ENCODE measurements at places on chromosomes 4 and X. TPM values are rescaled to one million over a fixed set of nuclear protein-coding genes. Genes with fewer than 3 reads are reported as not detected.

The CXorf49B gene
- total RNA-seq: not detected

The UGT2A3 gene
- total RNA-seq: not detected

The CCDC158 gene
- total RNA-seq: 1.3 TPM

The MAGEB10 gene
- total RNA-seq: not detected

The EXOC1L gene
- total RNA-seq: not detected

The LONRF3 gene
- 0.33 TPM for total RNA-seq

The ANOS1 gene
- under 0.01 TPM for total RNA-seq

The RASL11B gene
- total RNA-seq: 0.26 TPM

The SOD3 gene
- 34.8 TPM for total RNA-seq

The NPY5R gene
- total RNA-seq: not detected

The VCX2 gene
- total RNA-seq: not detected

The PABPC5 gene
- total RNA-seq: 4.4 TPM

The ART3 gene
- total RNA-seq: not detected

The MAGEA1 gene
- not detected for total RNA-seq

The PRKG2 gene
- total RNA-seq: 17.5 TPM

The HPGD gene
- 0.26 TPM for total RNA-seq

The PHOX2B gene
- not detected for total RNA-seq

The SPIN4 gene
- 1.3 TPM for total RNA-seq

The SHROOM2 gene
- under 0.01 TPM for total RNA-seq

The SPANXN4 gene
- not detected for total RNA-seq

The OTUD6A gene
- total RNA-seq: not detected

The HPGDS gene
- total RNA-seq: not detected

The MAGEA10 gene
- not detected for total RNA-seq

The SPANXN3 gene
- total RNA-seq: not detected

The ZBED1 gene
- total RNA-seq: 27.7 TPM

The KLHL13 gene
- 22.5 TPM for total RNA-seq

The CYSLTR1 gene
- 0.50 TPM for total RNA-seq

The ADGRG4 gene
- not detected for total RNA-seq

The FAM3A gene
- total RNA-seq: 30.0 TPM

The NUP62CL gene
- not detected for total RNA-seq

The ATP5ME gene
- total RNA-seq: 204 TPM

The OPN1MW3 gene
- not detected for total RNA-seq

The IRS4 gene
- not detected for total RNA-seq

The PDCL2 gene
- not detected for total RNA-seq

The ANKRD50 gene
- 21.3 TPM for total RNA-seq

The KIT gene
- total RNA-seq: 0.50 TPM

All from fibroblast of lung (primary cell).